ENCODE measurements at places on chromosomes 5 and 9.

GRCh38 chr9:111743275-111743674 lies 51.5 kb downstream of the SHOC1 start:
- no peak for DNase-seq

- no peak for DNase-seq
Measured at GRCh38 chr9:71483436-71483835, 284.9 kb downstream of the CEMIP2 start.

DNA sequence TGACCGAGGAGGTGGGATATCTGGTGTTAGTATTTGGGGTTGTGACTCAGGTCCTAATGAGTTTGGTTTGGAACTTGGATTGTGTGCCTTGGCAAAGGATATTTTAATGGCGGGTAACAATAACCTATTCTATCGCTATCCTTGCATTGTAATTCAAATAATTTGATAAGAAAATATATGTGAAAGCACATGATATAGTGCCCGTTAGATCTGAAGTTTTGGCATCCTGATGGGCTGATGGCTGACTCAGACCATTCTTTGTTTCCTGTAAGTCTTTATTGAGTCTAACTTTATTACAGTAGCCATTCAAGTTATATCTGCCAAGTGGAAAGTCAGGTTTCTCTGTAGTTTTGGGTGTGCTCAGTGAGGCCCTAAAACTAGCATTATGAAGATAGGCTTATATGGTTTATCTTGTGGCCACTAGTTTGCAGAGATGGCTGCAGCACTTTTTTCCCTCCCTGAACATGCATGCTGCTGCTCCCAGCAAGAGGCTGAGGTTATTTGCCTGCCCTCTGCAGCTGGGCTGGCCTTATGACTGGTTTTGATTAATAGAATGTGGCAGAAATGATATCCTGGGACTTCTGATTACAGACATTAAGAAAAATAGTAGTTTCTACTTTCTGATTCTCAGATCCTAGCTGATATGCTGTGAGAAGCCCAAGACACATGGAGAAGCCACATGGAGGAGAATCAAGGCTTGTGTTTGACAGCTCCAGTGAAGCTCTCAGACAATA lies 46.6 kb downstream of the CFAP95 start:
- DNase-seq: no peak

GRCh38 chr5:41940641-41941040 lies 15.6 kb downstream of the FBXO4 start:
- no peak for DNase-seq

All from coronary artery (tissue), 2 donors.